Panc1 (cell line): ENCODE measurements at places on chromosomes 11 and 22. TPM values are rescaled to one million over a fixed set of nuclear protein-coding genes. Genes with fewer than 3 reads are reported as not detected.

GRCh38 chr11:66263785-66264184 lies 4.7 kb upstream of the RAB1B start:
- no peak overlapping the region for H3K27ac ChIP-seq
- H3K4me3 ChIP-seq = no peak overlapping the region
- peaks cover 14% of the 10 kb centered on the region for H3K4me1 ChIP-seq
- 0 out of 2 replicates have a peak, but pooled peaks cover 4% of the 10 kb centered on the region for H3K36me3 ChIP-seq

DNA sequence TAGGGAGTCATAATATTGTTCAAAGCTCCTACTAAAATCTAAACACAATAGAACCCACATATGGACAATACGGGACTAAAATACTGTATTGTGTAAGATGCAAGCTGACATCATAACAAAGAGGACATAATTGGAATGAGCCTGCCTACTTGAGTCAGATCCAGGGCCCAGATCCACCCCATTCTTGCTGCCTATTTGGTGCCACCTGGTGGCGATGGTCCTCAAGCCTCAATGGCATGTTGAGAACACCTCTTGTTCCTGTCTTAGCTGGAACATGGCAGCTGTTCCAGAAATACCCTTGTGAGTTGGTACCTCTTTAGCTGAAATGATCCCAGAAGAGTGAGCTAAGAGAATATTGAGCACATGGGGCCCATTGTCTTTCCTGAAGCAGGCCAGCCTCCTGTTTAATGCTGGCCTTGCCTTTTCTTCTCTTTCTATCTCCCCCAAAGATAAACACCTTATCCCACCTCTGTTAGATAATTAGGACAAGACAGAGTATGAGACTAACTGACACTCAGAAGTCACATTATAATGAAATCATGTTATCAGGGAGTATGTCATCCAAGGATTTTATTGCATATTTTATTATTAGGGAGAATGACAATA lies 680.9 kb upstream of the ANO5 start:
- H3K27me3 ChIP-seq = no peaks in the 10 kb centered on the region
- DNase-seq = peak; percentile 54
- H3K36me3 ChIP-seq = no peaks in the 10 kb centered on the region; the same call in 1 of the 2 replicates
- H3K4me3 ChIP-seq = no peak overlapping the region
- no peaks in the 10 kb centered on the region for H3K4me1 ChIP-seq

DNA sequence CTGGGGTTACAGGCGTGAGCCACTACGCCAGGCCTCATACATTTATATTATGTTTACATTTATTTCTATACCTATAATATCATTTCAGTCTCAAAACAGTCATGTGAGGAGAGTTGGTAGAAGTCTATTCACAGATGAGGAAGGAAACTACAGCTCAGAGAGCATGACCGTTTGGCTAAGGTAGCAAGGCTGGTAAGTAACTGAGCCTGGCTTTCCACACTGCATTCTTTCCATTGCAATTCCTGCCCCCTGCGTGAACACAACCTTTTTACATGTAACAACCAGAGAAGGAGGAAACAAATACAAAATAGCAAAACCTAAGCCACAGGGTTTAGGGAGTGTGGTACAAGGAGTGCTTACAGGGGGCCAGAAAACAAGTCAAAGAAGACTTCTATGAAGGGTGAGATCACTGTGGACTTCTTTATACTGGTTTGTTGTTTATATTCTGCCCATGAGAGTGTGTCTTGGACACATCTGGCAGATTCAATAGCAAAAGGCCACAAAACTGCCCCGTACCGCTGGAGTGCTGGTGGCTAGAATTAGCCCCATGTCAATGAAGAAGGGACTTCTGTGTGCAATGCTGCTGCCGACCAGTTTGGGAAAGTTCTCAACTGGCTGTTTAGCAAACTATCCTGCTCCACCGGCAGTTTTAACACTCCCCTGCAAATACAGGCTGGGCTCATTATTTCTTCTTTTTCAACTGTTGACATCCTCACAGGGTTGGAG lies 19.0 kb downstream of the MICAL3 start:
- no peaks in the 10 kb centered on the region; the same call in 1 of the 2 replicates for H3K36me3 ChIP-seq
- H3K27me3 ChIP-seq = no peaks in the 10 kb centered on the region
- DNase-seq = no peak

- H3K4me3 ChIP-seq = no peak overlapping the region
- no peak overlapping the region for H3K27ac ChIP-seq
- H3K36me3 ChIP-seq = no peaks in the 10 kb centered on the region
- H3K4me1 ChIP-seq = peaks cover 21% of the 10 kb centered on the region
Observed at GRCh38 chr22:39362932-39363331, 13.1 kb downstream of the SYNGR1 start.

GRCh38 chr11:16790486-16791190 lies 52.2 kb downstream of the C11orf58 start:
- no peak overlapping the region for H3K4me3 ChIP-seq
- no peaks in the 10 kb centered on the region for H3K36me3 ChIP-seq

- no peaks in the 10 kb centered on the region for H3K4me1 ChIP-seq
- no peak overlapping the region for H3K27ac ChIP-seq
- no peaks in the 10 kb centered on the region for H3K36me3 ChIP-seq
- no peak overlapping the region for H3K4me3 ChIP-seq
Observed at GRCh38 chr11:94653561-94653960, 86.4 kb downstream of the PIWIL4 start.

DNA sequence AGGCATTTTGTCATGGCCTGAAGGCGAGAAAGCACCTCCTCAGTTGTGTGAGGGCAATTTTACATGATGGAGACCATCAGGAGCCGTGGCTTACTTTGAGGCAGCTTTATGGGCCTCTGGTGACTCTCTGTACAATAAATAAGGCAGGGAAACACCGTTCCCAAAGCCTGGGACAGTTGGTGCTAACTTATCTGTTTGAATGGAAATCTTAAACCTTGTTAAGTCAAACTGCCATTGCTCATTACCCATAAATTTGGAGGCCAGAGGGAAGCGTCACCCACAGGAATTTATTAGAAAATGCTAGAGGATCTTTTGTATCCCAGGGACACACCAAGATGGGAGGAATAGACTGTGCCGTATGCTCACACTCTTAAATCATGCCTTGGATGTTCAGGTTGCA lies 1156.9 kb downstream of the BRD1 start:
- no peak overlapping the region for H3K27ac ChIP-seq
- no peaks in the 10 kb centered on the region for H3K36me3 ChIP-seq
- H3K27me3 ChIP-seq = no peaks in the 10 kb centered on the region
- no peak for DNase-seq
- H3K4me3 ChIP-seq = no peak overlapping the region
- no peaks in the 10 kb centered on the region for H3K4me1 ChIP-seq

DNA sequence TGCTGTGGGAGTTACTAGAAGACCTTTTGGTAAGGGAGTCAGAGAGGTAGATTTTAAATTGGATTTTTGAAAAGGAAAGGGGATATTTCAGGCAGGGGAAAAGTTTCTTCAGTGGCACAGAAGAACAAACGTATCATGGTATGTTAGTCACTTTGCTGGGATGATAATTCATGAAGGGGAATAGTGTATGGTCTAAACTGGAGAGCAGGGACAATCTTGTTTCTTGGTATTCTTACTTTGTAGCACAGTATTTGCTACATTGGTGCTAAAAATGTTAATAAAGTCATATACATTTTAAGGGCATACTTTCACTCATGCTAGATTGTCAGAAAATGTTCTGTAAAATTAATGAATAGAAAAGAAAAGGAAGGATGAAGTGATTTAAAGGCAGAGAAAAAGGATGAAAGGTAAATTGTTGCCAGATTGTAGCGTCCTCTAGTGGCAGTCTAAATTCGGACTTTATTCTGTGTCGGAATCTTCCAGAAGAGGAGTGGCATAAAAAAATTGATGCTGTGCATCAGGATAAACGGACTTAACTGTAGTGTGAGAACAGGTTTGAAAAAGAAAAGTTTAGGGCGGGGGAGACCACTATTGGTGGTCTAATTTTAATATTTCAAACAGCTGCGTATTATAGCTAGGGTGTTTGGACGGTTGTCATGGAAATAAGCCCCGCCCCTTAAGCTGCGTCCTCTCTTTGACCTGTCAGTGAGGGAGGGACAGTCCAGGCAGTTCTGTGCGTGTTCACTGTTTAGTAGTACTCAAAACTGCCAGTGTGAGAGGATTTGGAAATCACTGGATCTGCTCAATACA lies at the start of gene BCO2:
BCO2 (plus strand) TSS at position 724 of the 810 bp plus-strand sequence. CDS start 90 bp downstream, outside the sequence.
- peaks cover 11% of the 10 kb centered on the region for H3K4me1 ChIP-seq
- peak; percentile 74 for DNase-seq
- H3K27ac ChIP-seq = peak within 1 kb of the TSS; percentile 67

- no peak for DNase-seq
- no peaks in the 10 kb centered on the region for H3K27me3 ChIP-seq
- H3K4me1 ChIP-seq = peaks cover 18% of the 10 kb centered on the region
- peak overlapping the region; percentile 39; the same call in 1 of the 2 replicates for H3K27ac ChIP-seq
- no peak overlapping the region for H3K4me3 ChIP-seq
Observed at GRCh38 chr11:65536412-65537295, 11.8 kb downstream of the SCYL1 start.

DNA sequence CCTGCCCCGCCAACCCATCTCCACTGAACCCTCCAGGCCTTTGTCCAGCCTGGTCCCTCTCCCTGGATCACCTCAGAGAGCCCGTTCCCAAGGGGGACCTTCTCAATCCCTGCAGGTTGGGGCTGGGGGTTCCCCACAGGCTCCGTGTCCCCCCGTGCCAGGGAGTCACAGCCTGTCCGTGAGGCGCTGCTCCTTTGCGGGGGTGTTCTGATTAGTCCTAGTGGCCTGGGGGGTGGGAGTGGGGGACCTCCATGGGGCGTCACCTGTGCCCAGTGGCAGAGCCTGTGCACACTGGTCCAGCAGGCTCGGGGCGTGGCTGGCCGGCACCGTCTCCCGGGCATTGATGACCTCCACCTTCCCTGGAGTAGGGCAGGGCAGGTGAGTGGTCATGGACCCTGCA lies 11.6 kb downstream of the GGT5 start:
- H3K27me3 ChIP-seq = no peaks in the 10 kb centered on the region
- no peak for DNase-seq
- H3K27ac ChIP-seq = no peak overlapping the region
- H3K4me3 ChIP-seq = no peak overlapping the region
- H3K36me3 ChIP-seq = no peaks in the 10 kb centered on the region

- no peak overlapping the region for H3K27ac ChIP-seq
- H3K27me3 ChIP-seq = no peaks in the 10 kb centered on the region
- no peak overlapping the region for H3K4me3 ChIP-seq
- H3K4me1 ChIP-seq = no peaks in the 10 kb centered on the region
Observed at GRCh38 chr11:95341221-95341620, 110.2 kb upstream of the SESN3 start.

The KCNK7 gene
- 0.69 TPM for total RNA-seq

The CHRM1 gene
- not detected for total RNA-seq

The TSPAN32 gene
- total RNA-seq = not detected

The OR51B5 gene
- not detected for total RNA-seq
